ENCODE measurements at places on chromosomes 4 and X. TPM values are rescaled to one million over a fixed set of nuclear protein-coding genes. Genes with fewer than 3 reads are reported as not detected.

The GPRASP3 gene
- total RNA-seq: 1.3 TPM

The PWWP3B gene
- not detected for total RNA-seq

The HNRNPDL gene
- 432 TPM for total RNA-seq

The IL21 gene
- not detected for total RNA-seq

The RUFY3 gene
- total RNA-seq: 55.0 TPM

The IQCM gene
- not detected for total RNA-seq

The ZNF827 gene
- total RNA-seq: 23.9 TPM

The P2RY8 gene
- total RNA-seq: 315 TPM

The SORCS2 gene
- total RNA-seq: not detected

The MAGEA1 gene
- not detected for total RNA-seq

The ADH1A gene
- total RNA-seq: not detected

The SLC39A8 gene
- 18.1 TPM for total RNA-seq

The MAP7D2 gene
- total RNA-seq: 0.32 TPM

The AREG gene
- 2.2 TPM for total RNA-seq

The TRAPPC11 gene
- 45.2 TPM for total RNA-seq

The FAM9B gene
- not detected for total RNA-seq

The GPRIN3 gene
- total RNA-seq: 1.8 TPM

The PARM1 gene
- 6.7 TPM for total RNA-seq

The TREX2 gene
- 3.2 TPM for total RNA-seq

The USP26 gene
- total RNA-seq: not detected

The FDCSP gene
- total RNA-seq: not detected

The MAGEB1 gene
- total RNA-seq: not detected

The PNMA6E gene
- total RNA-seq: not detected

The PNCK gene
- total RNA-seq: not detected

The DRP2 gene
- 0.07 TPM for total RNA-seq

The SPANXA2 gene
- total RNA-seq: not detected

The FAM184B gene
- total RNA-seq: 0.05 TPM

The GPR119 gene
- not detected for total RNA-seq

The CD40LG gene
- not detected for total RNA-seq

The FMR1NB gene
- total RNA-seq: not detected

The LINC00632 gene
- total RNA-seq: not detected

The LDB2 gene
- total RNA-seq: not detected

The SHROOM2 gene
- total RNA-seq: not detected

The PLAC8 gene
- total RNA-seq: 142 TPM

The ABCG2 gene
- 0.20 TPM for total RNA-seq

The EVC gene
- total RNA-seq: 0.76 TPM
